Stimulated activated CD8-positive, alpha-beta memory T cell treated with anti-CD3 and anti-CD28 coated beads, Interleukin-4, amount 100 ng/mL, for 24 hours (primary cell): ENCODE measurements at places on chromosomes 1 and 21.

DNA sequence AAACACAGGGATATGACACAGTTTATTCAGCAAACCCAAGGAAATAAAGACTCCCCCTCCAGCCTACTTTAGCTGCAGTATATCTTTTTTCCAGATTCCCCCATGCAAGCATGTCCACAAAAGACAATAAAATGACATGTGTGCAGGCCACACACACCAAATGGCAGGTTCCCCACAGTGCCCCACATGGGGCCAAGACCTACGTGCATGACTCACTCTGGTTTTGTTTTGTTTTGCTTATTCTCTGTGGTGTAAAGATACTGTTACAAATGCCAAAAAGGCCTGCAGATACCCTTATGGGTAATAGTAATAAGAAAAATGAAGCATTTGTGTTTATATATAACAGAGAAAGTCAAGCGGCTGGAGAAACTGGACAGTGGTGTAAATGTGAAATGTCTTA, 71.6 kb downstream of the RD3 start:
- DNase-seq, result no peak

- DNase-seq, result no peak
These were observed 8.7 kb upstream of the OR10K2 start for GRCh38 chr1:158434741-158435140.

GRCh38 chr21:45724345-45724961, 80.9 kb downstream of the PCBP3 start:
- DNase-seq, result no peak

GRCh38 chr1:180170546-180171151, 16.0 kb downstream of the QSOX1 start:
- DNase-seq, result no peak

DNA sequence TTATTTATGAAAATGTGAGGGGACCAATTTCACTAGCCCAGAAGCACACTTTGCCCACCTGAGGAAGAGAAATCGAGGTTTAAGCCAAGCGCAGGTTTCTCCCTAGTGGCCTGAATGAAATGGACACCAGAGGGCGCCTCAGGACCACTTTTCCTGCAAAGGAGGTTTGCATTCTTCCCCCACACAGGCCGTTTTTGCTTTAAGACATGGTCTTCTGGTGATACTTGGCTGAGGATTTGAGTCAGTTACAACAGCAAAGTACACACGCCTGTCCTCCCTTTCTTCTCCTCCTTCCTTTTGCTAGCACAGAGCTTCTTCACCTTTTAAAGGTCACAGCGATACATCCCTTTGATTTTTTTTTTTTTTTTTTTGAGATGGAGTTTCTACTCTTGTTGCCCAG, 5.4 kb downstream of the PLA2G2E start:
- DNase-seq, result peak; percentile 70

GRCh38 chr1:201537891-201538611, 876 bp upstream of the NAV1 start:
- DNase-seq, result no peak

DNA sequence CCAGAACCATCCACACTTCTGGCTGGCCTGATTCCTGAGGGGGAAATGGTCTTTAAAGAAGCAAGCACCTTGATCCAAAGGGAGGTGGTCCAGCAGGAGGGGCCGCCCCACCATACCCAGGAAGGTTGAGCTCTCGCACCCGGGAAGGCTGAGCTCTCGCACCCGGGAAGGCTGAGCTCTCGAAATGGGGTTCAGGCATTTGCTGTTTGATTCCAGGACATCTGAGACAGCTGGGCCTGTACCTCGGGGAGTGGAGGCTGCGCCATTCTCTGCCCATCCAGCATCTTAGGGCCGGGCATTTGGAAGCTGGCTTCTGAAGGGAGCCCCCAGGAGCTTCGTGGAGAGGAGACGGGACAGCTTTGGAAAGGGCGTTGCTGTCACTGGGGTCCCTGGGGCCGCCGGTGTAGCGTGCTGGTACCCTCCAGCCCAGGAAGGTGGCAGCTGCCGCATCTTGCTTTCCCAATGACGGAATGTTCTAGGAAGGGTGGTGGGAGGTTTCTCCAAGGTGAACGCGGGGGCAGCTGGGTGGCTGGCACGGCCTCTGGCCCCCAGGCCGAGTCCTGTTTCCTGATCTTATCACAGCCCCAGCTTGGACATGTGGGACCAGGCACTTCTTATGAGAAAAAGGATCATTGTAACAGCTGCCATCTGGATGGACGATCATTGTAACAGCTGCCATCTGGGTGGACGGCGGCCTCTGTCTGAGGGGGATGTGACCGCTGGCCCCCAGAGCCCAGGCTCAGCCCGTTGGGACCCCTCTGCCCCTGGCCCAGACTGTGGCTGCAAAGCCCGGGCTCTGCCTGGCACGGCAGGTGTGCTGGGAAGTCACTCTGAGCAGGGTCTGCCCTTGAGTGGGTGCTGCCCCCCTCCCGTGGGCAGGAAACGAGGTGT, 61.6 kb downstream of the COL18A1 start:
- no peak for DNase-seq

DNA sequence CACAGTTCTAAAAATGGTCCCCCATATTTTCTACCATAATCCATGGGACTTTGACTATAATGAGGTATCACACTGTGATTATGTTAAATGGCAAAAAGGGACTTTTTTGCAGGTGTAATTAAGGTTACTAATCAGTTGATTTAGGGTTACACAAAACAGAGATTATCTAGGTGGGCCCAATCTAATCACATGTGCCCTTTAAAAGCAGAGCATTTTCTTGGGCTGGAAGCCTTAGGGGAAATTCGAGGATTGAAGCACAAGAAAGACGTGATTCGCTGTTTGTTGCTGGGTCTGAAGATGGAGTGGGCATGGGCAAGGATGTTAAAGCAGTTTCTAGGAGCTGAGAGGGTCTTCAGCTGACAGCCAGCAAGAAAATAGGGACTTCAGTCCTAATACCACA, 13.4 kb downstream of the RAVER2 start:
- DNase-seq, result no peak

DNA sequence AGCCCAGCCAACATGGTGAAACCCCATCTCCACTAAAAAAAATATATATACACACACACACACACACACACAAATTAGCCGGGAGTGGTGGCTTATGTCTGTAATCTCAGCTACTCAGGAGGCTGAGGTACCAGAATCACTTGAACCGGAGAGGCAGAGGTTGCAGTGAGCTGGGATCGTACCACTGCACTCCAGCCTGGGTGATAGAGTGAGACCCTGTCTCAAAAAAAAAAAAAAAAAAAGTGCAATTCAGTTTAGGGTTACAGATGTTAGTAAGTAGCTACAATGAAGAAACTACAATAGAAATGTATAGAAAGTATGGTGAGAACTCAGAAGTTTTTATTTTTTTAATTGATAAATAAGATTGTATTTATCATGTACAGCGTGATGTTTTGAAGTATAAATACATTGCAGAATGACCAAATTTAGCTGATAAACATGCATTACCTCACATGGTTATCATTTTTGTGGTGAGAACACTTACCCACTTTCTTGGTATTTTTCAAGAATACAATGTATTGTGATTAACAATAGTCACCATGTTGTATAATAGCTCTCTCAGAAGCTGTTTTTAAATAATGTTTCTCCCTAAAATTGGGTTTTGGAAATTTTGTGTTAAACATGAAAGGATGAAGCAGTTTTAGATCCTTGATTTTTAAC, 17.9 kb downstream of the KDM1A start:
- DNase-seq, result no peak

DNA sequence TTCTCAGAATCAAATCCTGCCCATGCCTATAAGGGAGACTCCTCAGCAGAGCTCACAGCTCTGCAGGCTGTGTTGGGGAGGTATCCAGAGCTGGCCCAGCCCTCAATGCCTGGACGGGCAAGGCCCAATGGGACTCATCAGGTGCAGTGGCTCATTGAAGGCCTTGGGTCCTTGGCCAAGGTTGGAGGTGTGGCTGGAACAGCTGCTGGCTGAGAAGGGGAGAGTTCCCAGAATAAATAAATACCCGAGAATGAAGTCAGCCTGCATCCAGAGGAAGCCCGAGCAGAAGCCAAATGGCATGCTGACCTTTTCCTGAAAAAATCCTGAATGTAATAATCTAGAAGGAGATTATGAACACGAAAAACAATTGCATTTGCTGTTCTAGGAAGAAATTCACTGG, 25.2 kb upstream of the IKBKE start:
- no peak for DNase-seq

DNA sequence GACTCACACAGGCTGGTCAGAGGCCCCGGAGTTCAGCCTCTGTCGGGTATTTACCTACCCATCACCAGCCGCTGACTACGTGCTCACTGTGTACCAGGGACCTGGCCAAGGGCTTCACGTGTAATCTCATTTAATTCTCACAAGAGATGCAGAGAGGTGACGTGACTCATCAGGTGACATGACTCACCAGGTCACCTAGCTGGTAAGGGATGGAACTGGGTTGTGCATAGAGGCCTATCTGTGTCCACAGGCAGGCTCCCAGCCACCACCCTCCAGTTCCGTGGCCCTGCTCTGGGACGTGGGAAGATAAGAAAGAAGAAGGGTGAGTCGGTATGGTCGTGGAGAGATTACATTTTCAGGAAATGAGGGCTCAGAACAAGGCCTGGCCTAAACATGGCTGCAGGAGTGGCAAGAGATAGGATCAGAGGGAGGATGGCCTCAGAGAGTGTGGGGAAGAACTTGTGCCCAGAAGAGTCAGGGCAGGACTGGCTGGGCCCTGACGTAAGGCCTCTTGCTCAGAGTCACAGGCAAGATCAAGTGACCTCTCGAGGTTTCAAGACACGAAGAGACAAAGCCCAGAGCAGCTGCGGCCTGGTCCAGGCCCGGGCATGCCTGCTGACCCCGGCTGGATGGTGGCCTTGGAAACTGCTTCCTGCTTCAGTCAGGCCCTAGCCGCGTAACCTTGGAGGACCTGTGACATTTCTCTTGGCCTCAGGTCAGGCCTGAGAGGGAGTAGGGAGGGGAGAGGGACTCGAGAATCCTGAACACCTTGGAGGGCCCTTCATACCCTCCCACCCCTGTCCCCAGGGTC, 52.7 kb upstream of the WASF2 start:
- no peak for DNase-seq

- DNase-seq, result no peak
These were observed 107.4 kb upstream of the ADAR start for GRCh38 chr1:154715385-154715784.

- no peak for DNase-seq
These were observed 15.5 kb upstream of the FAM131C start for GRCh38 chr1:16088996-16089395.

DNA sequence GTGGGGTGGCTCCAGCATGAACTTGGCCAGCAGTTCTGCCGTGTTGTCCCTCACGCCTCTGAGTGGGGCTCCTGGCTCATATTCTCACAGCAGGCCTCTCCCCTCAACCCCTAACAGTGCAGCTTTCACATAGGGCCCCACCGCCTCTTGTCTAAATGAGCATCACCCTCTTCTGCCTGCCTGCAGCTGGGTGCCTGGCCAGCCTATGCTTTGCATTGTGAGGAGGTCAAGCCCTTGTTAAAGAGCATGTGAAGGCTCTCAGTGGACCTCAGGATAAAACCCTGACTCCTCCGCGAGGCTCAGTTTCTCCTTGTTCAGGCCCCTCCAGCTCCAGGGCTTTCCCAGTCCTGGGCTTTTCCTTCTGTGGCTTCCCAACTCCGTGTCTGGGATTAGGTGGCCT, 34.8 kb downstream of the CRYAA start:
- no peak for DNase-seq

GRCh38 chr1:67534627-67535065, 104.4 kb upstream of the SERBP1 start:
- DNase-seq, result no peak

GRCh38 chr1:8435569-8436071, 117.7 kb downstream of the SLC45A1 start:
- no peak for DNase-seq

- no peak for DNase-seq
These were observed 40.3 kb downstream of the KCTD3 start for GRCh38 chr1:215607412-215607811.

DNA sequence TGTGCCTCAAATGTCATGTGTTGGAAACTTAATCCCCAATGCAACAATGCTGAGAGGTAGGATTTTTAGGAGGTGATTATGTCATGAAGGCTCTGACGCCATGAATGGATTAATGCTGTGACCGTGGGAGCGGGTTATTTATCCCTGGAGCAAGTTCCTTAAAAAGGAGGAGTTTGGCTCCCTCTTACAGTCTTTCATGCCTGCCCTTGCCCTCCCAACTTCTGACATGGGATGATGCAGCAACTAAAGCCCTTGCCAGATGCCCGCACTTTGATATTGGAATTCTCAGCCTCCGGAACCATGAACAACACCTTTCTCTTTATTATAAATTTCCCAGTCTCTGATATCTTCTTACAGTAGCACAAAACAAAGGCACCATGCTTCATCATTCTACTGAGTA, 685.3 kb upstream of the CHRM3 start:
- DNase-seq, result no peak

GRCh38 chr21:26845759-26846035, 488 bp upstream of the ADAMTS1 start:
- no peak for DNase-seq

GRCh38 chr1:117620440-117620839, 14.6 kb downstream of the TENT5C start:
- DNase-seq, result no peak

DNA sequence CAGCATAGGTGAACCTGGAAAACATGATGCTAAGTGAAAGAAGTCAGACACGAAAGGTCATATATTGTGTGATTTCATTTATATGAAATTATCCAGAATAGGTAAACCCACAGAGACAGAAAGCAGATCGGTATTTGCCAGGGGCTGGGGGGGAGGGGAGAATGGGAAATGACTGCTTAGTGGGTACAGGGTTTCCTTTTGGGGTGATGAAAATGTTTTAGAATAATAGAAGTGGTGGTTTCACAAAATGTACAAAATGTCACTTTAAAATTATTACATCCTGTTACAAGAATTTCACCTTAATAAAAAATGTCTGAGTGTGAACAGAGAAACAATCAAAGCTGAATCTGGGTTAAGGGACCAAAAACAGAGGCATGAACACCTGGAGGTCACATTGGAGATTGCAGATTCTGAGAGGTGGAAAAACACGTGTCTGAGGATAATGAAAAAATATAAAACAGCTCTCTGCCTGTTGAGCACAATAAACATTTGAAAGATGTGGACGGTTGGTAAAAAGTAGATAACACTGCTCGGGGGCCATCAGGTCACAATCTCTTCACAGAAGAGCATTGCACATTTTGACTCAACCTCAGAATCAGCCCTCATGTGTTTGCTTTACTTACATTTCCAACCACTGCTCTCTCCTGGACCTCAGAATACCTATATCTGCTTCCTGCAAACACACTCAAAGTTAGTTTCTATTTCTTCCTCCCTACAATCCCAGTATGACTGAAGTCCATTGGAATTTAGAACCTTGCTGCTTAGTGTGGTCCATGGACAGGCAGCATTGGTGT, 3.2 kb downstream of the SLAMF6 start:
- DNase-seq, result no peak
